ENCODE measurements at places on chromosomes 6 and 20.

DNA sequence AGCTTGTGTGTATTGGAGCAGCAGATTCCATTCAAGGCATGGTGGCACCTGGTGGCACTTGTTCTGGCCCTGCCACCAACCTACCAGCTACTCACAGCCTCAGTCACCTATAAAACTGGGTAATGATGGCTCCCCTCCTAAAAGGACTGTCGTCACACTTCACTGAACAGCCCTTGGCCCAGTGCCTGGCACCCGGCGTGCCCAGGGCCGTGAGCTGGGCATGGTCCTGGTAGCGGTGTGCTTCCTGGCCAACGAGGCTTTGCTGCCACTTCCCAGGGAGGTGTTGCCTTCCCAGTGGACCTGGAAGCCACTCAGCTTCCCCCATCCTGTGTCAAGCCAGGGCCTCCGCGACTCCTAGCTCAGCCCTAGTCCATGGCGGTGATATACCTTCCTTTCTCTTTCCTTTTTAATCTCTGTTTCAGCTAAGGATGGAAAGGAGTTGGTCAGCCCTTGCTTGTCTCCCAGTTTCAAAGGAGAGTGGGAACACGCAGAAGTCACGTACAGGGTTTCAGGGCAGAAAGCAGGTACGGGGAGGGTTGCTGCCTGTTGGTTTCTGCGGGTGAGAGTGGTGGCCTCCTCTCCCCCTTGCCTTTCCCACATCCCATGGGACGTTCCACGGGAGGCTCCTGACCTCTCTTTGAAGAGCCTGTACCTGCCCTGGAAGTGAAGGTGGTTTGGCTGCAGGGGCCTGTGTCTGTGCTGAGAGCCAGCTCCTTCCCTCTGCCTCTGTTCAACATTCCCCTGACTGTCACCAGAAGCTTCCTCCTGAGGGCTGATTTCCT is 25.5 kb downstream of the ENTPD6 start:
- DNase-seq = no peak

- DNase-seq = no peak
Observed at GRCh38 chr20:33322456-33322855, 39.4 kb downstream of the BPIFB1 start.

DNA sequence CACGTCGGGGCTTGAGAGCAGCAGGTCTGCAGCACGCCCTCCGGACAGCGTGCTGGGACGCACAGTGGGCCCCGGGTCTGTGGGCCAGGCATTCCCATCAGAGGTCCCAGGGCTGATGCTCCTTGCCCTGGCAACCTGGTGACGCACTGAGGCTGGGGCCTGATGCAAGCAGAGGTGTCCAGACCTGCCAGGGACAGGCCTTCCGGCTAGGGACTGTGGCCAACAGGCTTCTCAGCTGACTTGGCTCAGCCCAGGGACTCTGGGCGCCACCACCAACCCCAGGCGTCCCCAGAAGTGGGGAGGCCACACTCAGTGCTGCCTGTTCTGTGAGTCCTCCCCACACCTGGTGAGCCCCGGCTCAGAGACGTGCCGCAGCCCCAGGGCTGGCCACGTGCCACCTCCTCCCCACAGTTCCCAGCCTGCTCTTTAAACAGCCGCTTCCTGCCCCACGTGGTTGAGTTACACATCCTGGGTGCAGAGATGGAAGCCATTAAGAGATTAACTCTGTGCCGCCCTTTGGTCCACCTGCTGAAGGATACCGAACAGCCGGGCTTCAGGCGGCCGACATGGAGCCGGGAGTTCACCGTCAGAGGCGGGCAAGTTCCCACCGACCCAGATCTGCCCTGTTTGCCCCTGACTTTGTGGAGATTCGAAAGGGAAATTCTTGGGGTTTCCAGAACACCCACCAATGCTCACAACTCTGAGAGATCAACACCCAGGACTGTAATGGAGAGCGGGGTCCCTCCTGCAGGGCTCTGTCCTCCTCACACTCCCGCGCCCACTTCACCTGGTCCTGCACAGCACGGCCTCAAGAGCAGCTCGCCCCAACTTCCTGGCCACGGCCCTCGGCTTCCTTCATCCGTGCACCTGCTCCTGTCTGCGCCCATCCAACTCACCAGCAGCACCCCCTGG is 37.6 kb upstream of the ZBP1 start:
- DNase-seq = no peak

GRCh38 chr20:11952639-11953038 is 34.9 kb downstream of the BTBD3 start:
- no peak for DNase-seq

GRCh38 chr6:134376785-134377184 is 58.9 kb upstream of the SGK1 start:
- no peak for DNase-seq

DNA sequence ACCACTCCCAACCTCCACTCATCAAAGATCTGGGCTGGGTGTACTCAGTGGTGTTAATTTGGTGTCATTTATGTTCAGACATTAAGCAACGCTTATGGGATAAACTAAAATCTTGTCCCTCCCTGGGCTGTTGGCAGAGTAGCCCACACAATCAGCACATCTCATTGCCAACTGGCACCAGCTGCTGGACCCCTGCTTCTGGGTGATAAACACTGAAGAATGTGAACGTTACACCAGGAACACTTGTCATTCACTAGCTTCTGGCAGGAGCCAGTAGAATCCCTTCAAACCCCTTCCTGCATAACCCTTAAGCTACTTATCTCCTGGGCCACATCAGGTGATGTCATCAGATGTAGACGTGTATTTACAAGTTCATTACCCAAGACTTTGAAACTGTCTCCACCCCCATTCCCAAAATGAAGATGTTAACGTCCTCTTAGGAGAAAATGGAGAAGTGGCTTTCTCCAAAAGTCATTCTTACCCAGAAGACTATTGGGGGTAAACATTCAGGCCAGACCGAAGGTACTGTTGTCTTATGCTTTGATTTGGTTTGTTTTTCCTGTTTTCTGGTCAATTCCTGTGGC is 107.8 kb upstream of the CD93 start:
- DNase-seq = peak; percentile 33
